AG08395 (cell line): ENCODE measurements at places on chromosomes 3 and 15.
A peak's percentile ranks its signal among the peaks of the same experiment; 100 is the strongest.

- no peak for DNase-seq
Observed at GRCh38 chr3:147160984-147161383, 245.4 kb downstream of the ZIC4 start.

DNA sequence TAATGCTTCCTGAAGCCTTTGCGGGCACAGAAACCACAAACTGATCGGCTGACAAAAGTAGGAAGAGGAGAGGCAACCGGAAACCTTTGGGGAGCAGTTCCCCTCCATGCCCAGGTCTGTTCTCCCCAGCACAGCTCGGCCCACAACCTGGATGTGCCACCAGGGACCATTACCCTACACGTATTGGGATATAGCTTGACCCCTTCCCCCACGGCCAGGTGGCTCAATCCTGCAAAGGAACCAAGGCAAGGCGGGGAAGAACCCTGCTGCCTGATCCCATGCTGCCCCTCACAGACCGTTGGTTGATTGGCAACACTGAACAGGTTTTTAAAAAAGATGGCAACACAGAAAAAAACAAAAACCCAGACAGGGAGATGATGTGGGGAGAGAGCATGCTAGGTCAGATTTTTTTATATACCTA, 19.7 kb upstream of the TCAIM start:
- no peak for DNase-seq

GRCh38 chr3:171221597-171221996, 195.1 kb upstream of the SLC2A2 start:
- no peak for DNase-seq

- DNase-seq = no peak
Observed at GRCh38 chr3:73055583-73055982, 5.9 kb upstream of the EBLN2 start.

GRCh38 chr15:85772668-85773067, 22.1 kb downstream of the KLHL25 start:
- DNase-seq = no peak

- no peak for DNase-seq
Observed at GRCh38 chr3:194971009-194971408, 285.3 kb downstream of the FAM43A start.

- DNase-seq = no peak
Observed at GRCh38 chr3:147299656-147300055, 106.7 kb downstream of the ZIC4 start.

DNA sequence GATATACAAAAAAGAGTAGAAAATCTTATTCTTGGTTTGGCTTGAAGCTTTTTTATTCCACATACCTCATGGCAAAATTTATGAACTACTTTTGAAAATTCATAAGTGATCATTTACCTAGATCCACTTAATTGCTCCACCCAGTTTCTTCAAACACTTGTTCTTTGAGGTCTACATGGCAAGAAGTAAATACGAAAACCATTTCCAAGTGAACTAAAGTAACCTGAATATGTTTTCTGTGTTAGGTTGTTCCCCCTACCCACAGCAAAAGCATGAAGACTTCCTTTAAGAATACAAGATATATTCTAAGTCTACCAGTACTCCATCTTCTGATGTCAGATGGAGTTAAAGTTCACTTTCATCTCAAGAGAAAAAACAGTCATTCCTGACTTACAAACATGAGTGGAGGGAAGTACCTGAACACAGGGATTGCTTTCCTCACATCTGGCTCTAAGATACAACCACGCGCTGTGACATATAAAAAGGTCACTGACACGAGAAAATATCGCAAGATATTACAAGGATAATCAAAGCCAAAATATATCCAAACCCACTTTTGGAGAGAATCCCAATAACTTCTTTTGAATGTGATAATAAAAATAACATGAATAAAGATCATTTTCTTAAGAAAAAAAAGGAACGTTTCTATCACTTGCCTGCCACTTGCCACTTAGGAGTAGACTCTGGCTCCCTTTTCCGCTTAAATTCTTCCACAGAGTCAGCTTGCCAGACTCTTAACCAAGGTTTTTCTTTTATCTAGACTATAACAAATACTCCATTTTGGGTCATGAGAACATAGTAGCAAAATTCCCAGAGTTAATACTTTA, 424.5 kb downstream of the TIGIT start:
- DNase-seq = no peak

DNA sequence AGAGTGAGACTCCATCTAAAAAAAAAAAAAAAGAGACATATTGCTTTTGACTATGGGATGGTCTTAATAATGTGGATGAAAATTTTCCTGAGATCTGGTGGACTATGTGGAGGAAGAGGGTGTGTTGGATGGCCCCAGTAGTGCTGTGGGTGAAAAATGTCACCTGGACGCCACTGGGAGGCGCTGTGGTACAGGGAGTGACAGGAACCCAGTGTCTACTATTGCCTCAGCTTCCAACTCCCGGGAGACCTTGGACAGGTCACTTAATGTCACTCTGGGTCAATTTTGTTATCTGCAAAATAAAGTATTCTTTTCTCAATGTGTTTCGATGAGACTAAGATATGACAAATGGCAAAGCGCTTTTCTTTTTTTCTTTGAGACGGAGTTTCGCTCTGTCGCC, 27.7 kb upstream of the DCP1A start:
- DNase-seq = peak; percentile 50

GRCh38 chr15:48781481-48782081, 29.3 kb downstream of the CEP152 start:
- no peak for DNase-seq

- DNase-seq = no peak
Observed at GRCh38 chr3:133208184-133208583, 170.0 kb downstream of the TMEM108 start.
